ENCODE measurements at places on chromosomes 6 and 20. TPM values are rescaled to one million over a fixed set of nuclear protein-coding genes. Genes with fewer than 3 reads are reported as not detected.

Gene NPBWR2
- not detected for total RNA-seq

Gene ZNF311
- total RNA-seq, result 0.56 TPM

Gene ZSCAN16
- not detected for total RNA-seq

Gene HLA-DQB1
- total RNA-seq, result not detected

Gene LRFN2
- not detected for total RNA-seq

Gene PRL
- total RNA-seq, result not detected

Gene KHDRBS2
- total RNA-seq, result not detected

Gene TTK
- total RNA-seq, result 0.54 TPM

Gene DLL1
- 1.7 TPM for total RNA-seq

Gene OLIG3
- not detected for total RNA-seq

Gene BMP7
- total RNA-seq, result not detected

Gene RRP36
- total RNA-seq, result 40.7 TPM

Gene APOM
- total RNA-seq, result 2.0 TPM

Gene CD24
- total RNA-seq, result 0.12 TPM
